ENCODE measurements at places on chromosomes 1 and 21. TPM values are rescaled to one million over a fixed set of nuclear protein-coding genes. Genes with fewer than 3 reads are reported as not detected.
A peak's percentile ranks its signal among the peaks of the same experiment; 100 is the strongest.

TAS1R1 gene
- total RNA-seq = not detected

HHIPL2 gene
- total RNA-seq = 0.56 TPM

DNA sequence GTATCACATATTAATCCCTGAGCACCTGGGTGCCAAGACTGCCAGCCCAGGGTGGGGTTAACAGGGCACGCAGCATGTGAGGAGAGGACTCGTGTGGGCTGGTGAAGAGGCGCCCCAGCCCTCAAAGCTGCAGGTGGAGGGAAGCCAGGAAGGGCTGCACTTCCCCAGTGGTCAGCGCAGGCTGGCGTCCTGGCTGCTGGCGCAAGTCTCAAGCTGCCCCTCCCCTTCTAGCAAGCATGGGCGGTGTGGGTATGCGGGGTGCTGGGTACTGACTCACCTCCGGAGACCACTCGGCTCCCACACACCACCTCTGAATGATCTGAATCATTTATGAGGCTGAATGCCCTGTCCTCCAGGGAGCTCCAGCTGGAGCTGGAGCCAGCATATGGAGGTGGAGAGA, 44.0 kb downstream of the EIF2D start:
- peak overlapping the region; percentile 92 for H3K4me3 ChIP-seq
- H3K27me3 ChIP-seq = no peaks in the 10 kb centered on the region
- peaks cover 41% of the 10 kb centered on the region for H3K36me3 ChIP-seq
- peaks cover 100% of the 10 kb centered on the region for H3K4me1 ChIP-seq

DNA sequence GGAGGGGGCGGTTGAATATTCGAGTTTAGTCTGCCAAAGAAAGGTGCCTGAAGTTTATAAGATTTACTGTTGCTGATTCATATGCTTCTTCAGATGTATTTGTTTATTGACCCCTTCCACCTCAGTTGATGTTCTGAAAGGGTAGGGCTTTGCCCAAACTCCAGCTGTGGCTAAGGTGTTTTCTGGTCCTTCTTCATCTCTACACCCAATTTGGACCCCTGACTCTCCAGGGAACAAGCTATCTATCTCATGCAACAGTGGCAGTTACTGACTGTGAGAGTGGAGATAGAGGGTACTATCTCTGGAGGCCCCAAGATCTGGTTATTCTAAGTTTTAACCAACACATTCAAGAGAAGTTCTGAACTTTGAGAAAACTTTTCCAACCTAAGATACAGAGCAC, 12.6 kb upstream of the ALG14 start:
- H3K27ac ChIP-seq = no peak overlapping the region
- no peaks in the 10 kb centered on the region for H3K36me3 ChIP-seq
- no peak for DNase-seq
- H3K27me3 ChIP-seq = peaks cover 18% of the 10 kb centered on the region
- no peak overlapping the region for H3K4me3 ChIP-seq
- no peaks in the 10 kb centered on the region for H3K4me1 ChIP-seq

Data from activated T-cell treated with anti-CD3 and anti-CD28 coated beads, Interleukin-2, amount 50 U/mL, for 72 hours (primary cell).